ENCODE measurements at places on chromosomes 3 and 15. TPM values are rescaled to one million over a fixed set of nuclear protein-coding genes. Genes with fewer than 3 reads are reported as not detected.

ECE2 gene
- total RNA-seq, result not detected

MESP1 gene
- total RNA-seq, result 0.47 TPM

GP9 gene
- total RNA-seq, result not detected

MLF1 gene
- 43.8 TPM for total RNA-seq

SMCO1 gene
- total RNA-seq, result not detected

ITGA11 gene
- total RNA-seq, result 0.41 TPM

LRRIQ4 gene
- not detected for total RNA-seq

CLDN11 gene
- 0.06 TPM for total RNA-seq

ADAMTS7 gene
- total RNA-seq, result 5.5 TPM

UBA7 gene
- total RNA-seq, result 10.4 TPM

A4GNT gene
- total RNA-seq, result not detected

BNC1 gene
- not detected for total RNA-seq

LMAN1L gene
- total RNA-seq, result not detected

DUOX1 gene
- not detected for total RNA-seq

FAM107A gene
- not detected for total RNA-seq

CELF6 gene
- not detected for total RNA-seq

MYO5A gene
- 21.4 TPM for total RNA-seq

ST3GAL6 gene
- total RNA-seq, result 11.9 TPM

CPA3 gene
- total RNA-seq, result not detected

CAPN3 gene
- 0.43 TPM for total RNA-seq

CPEB1 gene
- total RNA-seq, result 6.6 TPM

CYP19A1 gene
- 4.8 TPM for total RNA-seq

CADM2 gene
- 2.8 TPM for total RNA-seq

ZCWPW2 gene
- total RNA-seq, result 0.37 TPM

GOLGA8R gene
- not detected for total RNA-seq

NLGN1 gene
- total RNA-seq, result 16.9 TPM

CELSR3 gene
- total RNA-seq, result 3.1 TPM

COL6A5 gene
- not detected for total RNA-seq

SLC25A38 gene
- total RNA-seq, result 21.2 TPM

PDCD10 gene
- total RNA-seq, result 121 TPM
